ENCODE measurements at places on chromosomes 7 and 10. TPM values are rescaled to one million over a fixed set of nuclear protein-coding genes. Genes with fewer than 3 reads are reported as not detected.

DNA sequence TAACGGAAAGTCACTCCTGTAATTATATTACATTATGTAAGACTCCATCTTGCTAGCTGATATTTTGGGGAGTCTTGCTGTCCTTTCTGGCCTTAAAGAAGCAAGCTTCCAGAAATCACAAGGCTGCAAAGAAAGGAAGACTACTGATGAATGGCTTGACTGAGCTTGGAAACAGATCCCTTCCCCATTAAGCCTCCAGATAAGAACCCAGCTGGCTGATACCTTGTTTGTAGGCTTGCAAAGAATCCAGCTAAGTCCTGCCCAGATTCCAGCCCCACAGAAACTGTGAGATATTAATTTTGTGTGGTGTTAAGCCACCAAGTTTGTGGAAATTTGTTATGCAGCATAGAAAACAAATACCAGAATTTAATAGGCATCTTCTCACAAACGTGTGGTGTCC, 49.9 kb upstream of the TMEM106B start:
- no peak for DNase-seq

Gene ZNF488
- polyA plus RNA-seq, result not detected

Gene C7orf57
- not detected for polyA plus RNA-seq

- no peak for DNase-seq
Observed at GRCh38 chr10:21020545-21020944, 123.4 kb upstream of the NEBL start.

DNA sequence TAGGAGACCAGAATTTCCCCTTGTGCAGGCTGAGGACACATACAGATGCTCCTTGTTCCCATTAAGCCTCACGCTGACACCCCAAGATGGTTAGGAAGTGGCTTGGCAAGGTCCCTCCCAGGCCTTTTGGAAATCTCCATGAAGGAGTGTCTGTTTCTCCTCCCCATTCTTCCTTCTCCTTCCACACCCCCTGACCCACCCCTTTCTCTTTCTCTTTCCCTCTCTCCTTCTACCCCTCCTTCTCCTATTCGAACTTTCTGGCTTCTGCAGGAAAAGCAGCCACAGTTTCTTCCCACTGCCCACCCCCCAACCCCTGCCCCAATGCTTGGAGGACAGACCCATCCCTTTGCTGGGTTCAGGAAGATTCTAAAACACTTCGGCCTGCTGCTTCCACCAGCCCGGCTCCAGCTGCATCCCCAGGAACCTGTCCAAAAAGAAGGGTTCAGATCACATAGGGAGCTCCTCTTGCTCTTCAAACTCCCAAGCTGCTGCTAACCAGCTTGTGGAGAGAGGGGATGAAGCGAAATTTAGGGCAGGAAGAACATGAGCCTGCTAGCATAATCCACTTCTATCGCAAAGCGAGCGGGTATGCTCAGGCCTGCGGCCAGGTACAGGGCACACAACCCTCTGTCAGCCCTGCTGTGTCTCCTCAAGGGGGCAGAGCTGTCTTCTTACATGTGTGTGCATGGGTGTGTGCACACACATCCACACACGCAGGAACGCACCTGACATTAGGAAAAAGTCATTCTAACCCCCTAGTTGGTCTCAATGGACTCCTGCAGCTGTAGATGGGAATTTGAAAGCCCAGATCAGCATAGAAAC, 80.4 kb downstream of the PPP1R3C start:
- DNase-seq, result no peak

Gene ZNF862
- polyA plus RNA-seq, result 18.4 TPM

Data from CD14-positive monocyte (primary cell).